ENCODE measurements at places on chromosomes 1 and 21. TPM values are rescaled to one million over a fixed set of nuclear protein-coding genes. Genes with fewer than 3 reads are reported as not detected.

The ITLN2 gene
- not detected for total RNA-seq

The MYBPH gene
- total RNA-seq = not detected

The BCAR3 gene
- 3.8 TPM for total RNA-seq

The DPT gene
- total RNA-seq = not detected

The C1orf74 gene
- 4.7 TPM for total RNA-seq

The KLF17 gene
- not detected for total RNA-seq

The DEPDC1 gene
- 24.0 TPM for total RNA-seq

The LAMB3 gene
- total RNA-seq = 1.3 TPM

The SRGAP2C gene
- 21.1 TPM for total RNA-seq

The PCAT6 gene
- 2.4 TPM for total RNA-seq

The RC3H1 gene
- total RNA-seq = 21.3 TPM

The STYXL2 gene
- total RNA-seq = not detected

The RYR2 gene
- 0.18 TPM for total RNA-seq

The SAMSN1 gene
- 118 TPM for total RNA-seq

The COL18A1 gene
- total RNA-seq = 16.1 TPM

The GUCA2B gene
- not detected for total RNA-seq

The APOBEC4 gene
- not detected for total RNA-seq

The OR2L3 gene
- not detected for total RNA-seq

The ARTN gene
- total RNA-seq = not detected

The ANXA9 gene
- 0.96 TPM for total RNA-seq

The TFF1 gene
- 0.98 TPM for total RNA-seq

The TRNP1 gene
- total RNA-seq = 2.3 TPM

The ACTRT2 gene
- total RNA-seq = not detected

The C1QB gene
- total RNA-seq = 0.51 TPM

The CRNN gene
- not detected for total RNA-seq

The LCE1C gene
- not detected for total RNA-seq

The SV2A gene
- 0.20 TPM for total RNA-seq

The KRTAP12-2 gene
- total RNA-seq = not detected

The TNNT2 gene
- not detected for total RNA-seq

The TBX15 gene
- 2.7 TPM for total RNA-seq

The TNFRSF9 gene
- 0.16 TPM for total RNA-seq

The KRTAP27-1 gene
- not detected for total RNA-seq

The VAMP4 gene
- 13.7 TPM for total RNA-seq

The CASQ2 gene
- total RNA-seq = not detected

The EPHA2 gene
- total RNA-seq = 0.36 TPM

The SLFNL1 gene
- total RNA-seq = not detected

The ATG4C gene
- 16.1 TPM for total RNA-seq

The MASP2 gene
- 0.09 TPM for total RNA-seq

The BRDT gene
- total RNA-seq = not detected

The OR2L13 gene
- not detected for total RNA-seq

The XKR8 gene
- 2.8 TPM for total RNA-seq

The CYP4X1 gene
- not detected for total RNA-seq

The ETV3L gene
- not detected for total RNA-seq

Measured in K562 (cell line).